ENCODE measurements at places on chromosomes 6 and 20.

DNA sequence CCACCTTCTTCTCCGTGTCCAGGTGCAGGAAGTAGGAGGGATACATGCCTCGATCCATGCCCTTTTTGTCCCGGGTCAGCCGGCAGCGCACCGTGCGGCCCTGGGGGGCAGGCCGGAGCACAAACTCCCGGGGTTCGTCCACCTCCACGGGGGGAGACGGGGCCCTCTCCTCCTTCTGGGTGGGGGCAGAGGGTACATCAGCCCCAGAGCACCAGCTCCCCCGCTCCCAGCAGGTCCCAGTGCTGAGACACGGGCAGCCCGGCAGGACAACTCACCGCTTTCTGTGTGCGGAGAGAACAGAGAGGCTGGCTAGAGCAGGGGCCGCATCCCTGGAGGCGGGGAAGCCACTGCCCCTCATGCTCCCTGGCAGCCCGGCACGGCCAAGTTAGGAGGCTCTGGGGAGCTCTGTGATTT is 6.7 kb downstream of the TULP1 start:
- no peak for DNase-seq

- no peak for DNase-seq
These were observed 46.7 kb upstream of the EPB41L1 start for GRCh38 chr20:36107881-36108280.

- DNase-seq, result no peak
These were observed 8.4 kb downstream of the GABBR1 start for GRCh38 chr6:29624520-29624961.

- peak; percentile 87 for DNase-seq
These were observed 121.7 kb upstream of the SLC2A12 start for GRCh38 chr6:134173936-134174671.

DNA sequence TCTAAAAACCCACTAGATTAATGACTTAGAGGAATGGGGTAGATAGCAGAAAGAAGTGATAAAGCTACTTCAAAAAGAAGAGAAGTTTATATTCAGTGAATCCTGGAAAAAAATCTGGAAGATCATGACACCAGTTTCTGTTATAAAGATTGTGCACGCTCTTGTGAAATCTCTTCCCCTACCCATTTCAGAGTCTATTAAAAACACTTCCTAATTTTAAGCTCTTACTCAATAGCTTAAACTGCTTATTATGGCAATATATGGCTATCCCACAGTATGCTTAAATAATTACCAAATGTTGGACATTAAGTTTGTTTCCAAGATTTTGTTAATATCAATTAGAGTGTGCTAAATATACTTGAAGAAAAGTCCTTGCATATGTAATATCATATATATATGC is 585.3 kb upstream of the MAN1A1 start:
- no peak for DNase-seq

DNA sequence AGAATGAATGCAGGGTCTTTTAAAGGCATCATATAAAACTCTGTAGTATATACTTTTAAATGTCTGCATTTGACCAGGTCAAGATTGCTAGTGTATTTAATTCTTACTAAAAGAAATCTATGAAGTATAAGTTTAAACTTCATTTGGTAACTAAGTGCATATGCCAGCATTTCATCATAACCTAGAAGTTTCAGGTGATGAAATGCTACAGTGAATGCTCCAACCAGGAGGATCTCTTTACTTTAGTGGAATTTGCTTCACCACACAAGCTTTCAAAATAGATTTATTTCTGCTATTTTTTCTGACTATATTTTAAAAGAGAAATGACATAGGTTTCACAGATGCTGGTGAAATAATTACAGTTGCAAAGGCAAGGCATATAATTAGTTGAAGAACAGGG is 141.9 kb downstream of the HIVEP2 start:
- no peak for DNase-seq

GRCh38 chr20:50068041-50068651 is 44.8 kb downstream of the UBE2V1 start:
- no peak for DNase-seq

GRCh38 chr20:53925651-53926401 is 144.6 kb downstream of the BCAS1 start:
- DNase-seq, result no peak

- DNase-seq, result no peak
These were observed 33.4 kb upstream of the GCNT2 start for GRCh38 chr6:10487668-10488327.

- DNase-seq, result no peak
These were observed 160.6 kb downstream of the TMEM200A start for GRCh38 chr6:130526466-130526865.

DNA sequence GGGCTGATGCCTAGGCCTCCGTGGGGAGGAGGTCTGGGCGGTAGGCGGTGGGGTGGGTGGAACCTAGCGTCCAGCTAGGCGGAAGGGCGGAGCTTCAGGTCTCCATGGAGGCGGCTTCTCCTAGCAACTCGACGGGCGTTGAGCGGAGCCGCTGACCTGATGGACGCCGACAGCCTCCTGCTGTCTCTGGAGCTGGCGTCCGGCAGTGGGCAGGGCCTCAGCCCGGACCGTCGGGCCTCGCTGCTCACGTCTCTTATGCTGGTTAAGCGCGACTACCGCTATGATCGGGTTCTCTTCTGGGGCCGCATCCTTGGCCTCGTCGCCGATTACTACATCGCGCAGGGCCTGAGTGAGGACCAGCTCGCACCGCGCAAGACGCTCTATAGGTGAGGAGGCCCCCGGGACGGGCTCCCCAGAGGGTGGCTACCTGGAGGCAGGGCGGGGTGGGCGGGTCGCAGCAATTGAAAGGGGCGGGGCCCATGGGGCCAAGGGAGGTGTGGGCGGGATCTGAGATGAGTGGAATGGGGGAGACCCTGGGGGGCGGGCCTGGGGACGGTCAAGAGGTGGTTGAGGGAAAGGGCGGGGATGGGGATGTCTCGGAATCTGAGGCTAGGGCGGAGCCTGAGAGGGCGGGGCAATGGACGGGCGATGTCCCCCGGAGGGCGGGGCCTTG is at the start of gene RSPH9:
Gene RSPH9, plus strand, starts transcription at position 97 of the 673 bp plus-strand sequence. Its CDS starts 63 bp downstream, at position 160.
- no peak for DNase-seq

DNA sequence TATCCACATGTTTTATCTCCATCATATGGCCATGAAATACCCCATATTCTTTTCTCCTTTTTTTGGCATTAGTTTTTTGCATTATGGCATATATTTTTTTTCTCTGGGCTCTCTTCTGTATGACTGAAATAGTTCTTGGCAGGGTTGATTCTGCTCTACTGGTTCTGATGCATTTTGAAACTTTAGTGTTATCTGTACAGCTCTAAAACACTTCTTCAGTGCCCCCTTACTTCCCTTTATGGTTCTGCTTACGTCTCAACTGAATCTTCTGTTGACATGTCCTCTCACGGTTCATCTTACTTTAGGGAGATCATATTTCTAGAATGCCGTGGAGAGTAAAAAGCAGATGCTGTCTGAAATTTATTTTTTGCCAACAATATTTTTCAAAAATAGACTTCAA is 23.2 kb upstream of the TXNDC5 start:
- DNase-seq, result no peak

DNA sequence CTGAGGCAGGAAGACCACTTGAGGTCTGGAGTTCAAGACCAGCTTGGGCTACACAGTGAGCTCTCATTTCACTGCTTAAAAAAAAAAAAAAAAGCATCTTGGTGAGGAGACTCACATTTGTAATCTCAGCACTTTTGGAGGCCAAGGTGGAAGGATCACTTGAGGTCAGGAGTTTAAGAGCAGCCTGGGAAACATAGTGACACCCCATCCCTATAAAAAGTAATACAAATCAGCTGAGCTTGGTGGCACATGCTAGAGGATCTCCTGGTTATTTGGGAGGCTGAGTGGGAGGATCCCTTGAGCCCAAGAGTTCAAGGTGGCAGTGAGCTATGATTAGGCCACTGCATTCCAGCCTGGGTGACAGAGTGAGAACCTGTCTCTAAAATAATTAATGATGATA is 29.4 kb upstream of the SYNCRIP start:
- DNase-seq, result no peak

DNA sequence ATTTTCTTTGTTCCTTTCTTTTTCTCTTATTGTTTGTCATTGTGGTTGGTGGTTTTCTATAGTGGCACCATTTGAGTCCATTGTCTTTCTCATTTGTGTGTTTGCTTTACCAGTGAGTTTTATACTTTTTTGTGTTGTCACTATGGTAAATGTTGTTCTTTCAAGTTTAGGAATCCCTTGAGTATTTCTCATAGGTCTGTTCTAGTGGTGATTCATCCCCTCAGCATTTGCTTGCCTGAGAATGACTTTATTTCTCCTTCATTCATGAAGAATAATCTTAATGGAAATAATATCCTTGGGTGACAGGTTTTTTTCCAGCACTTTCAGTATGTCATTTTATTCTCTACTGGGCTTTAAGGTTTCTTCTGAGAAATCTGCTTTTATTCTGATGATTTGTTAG is 209.2 kb upstream of the ASCC3 start:
- no peak for DNase-seq

- DNase-seq, result no peak
These were observed 133.9 kb downstream of the EPM2A start for GRCh38 chr6:145601397-145601796.

DNA sequence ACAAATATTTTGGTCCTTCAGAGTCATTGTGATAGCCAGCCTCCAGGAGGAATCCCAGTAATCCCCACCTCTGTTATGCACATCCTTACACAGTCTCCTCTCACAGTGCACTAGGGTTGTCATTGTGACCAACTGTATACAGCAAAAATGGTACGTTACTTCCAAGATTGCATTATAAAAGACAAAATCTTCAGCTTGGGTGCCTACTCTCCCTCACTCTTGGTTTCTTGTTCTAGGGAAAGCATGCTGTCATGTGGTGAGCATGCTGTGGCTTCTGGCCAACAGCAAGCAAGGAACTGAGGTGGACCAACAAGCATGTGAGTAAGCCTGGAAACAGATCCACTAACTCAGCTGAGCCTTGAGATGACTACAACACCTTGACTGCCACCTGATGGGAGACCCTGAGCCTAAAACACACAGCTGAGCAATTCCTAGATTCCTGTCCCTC is 130.1 kb upstream of the DST start:
- no peak for DNase-seq

DNA sequence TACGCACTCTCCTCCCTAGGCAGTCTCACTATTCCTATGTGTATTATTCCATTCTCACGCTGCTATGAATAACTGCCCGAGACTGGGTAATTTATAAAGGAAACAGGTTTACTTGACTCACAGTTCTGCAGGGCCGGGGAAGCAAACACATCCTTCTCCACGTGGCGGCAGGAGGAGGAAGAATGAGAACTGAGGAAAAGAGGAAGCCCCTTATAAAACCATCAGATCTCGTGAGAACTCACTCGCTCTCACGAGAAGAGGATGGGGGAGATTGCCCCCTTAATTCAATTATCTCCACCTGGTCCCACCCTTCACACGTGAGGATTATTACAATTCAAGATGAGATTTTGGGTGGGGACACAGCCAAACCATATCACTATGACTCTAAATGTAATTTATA is 61.9 kb downstream of the ECT2L start:
- DNase-seq, result no peak

DNA sequence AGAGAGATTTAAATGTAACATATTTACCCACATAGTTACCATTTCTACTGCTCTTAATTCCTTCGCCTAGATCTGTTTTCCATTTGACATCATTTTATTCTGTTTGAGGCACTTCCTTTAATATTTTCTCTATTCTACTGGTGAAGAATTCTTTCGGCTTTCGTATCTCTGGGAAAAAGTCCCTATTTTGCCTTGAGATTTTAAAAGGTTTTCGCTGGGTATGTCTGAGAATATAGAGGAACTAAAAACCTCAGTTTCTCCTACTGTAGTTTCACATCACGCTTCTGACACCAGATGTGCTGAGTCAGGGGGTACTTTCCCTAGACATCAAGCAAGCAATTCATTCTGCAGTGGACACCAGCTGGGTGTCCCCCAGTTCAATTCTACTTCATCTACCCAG is 61.7 kb downstream of the E2F3 start:
- DNase-seq, result no peak

DNA sequence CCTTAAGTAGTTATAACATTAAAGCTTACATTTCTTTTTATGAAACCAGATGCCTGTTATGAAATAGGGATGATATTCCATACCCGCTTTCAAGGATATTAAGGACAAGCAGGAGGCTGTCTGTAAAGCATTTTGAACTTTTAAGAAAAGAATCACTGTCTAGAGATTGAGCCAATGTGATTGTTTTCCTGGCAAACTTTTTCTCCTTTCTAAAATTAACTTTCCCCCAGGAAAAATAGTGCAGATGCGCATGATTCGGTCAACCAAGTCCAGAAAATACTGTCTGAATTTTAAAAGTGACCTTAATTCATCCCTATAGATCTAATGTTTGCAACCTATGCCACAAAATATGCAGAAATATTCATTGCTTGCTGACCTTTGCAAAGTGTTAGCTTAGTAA is 15.1 kb upstream of the DEK start:
- DNase-seq, result no peak

DNA sequence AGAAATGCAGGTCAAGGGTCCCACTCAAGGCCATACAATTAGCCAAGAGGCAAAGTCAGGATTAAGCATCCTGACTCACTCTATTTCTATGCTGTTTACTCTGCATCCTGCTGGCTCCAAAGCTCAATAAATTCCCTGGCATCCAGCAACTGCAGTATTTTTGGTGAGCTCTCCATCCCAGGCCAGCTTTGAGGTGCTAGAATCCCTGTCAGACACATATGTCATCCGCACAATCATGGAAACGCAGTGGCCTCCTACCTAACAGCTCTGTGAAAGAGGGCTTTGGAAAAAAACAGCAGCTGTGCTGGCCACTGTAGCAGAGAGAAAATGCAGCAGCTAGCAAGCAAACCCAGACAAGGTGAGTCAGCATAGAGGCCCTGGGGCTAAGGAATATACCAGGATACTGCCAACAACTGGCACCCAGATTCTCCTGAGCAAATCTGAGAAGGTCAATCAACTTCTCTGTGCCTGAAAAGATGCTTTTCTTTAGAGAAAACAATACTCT is 58.4 kb downstream of the ANKEF1 start:
- no peak for DNase-seq

DNA sequence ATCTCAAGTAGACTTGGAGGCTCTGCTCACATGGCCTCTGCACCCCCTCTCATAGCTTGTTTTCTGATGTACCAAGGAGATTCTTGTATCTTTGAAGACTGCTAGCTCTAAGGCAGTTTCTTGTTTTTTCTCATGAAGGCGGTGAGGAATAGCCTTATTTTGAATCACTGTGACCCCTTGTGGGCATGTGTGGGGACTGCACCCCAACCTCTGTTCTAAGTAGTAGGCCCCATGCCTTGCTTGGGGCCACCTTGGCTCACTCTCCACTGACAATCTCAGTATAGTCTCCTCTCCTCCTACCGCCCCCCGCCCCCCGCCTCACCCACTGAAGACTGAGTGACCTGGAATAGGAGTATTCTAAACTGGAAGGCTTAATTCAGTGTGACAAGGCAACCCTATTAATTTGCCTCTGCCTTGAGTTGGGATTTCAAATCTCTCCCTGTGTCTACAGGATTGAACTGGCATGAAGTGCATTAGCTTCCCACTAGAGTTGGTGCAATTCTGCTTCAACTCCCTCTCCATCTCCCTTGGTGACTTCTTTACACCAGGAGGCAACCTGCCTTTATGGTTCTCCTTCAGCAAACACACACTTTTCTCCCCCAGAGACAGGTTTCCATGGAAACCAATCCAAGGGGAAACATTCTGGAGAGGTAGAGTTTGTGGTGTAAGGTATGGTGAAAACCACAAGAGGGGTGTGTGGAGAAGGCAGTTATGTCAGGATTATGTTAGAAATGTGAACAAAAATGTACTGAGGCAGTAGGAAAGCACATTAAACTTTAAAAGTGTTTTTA is 75.4 kb upstream of the ECI2 start:
- no peak for DNase-seq

- no peak for DNase-seq
These were observed 31.8 kb downstream of the SUN5 start for GRCh38 chr20:32972181-32973076.

Data from left renal cortex interstitium (tissue), 4 donors.